ENCODE measurements at places on chromosomes 5 and 9. TPM values are rescaled to one million over a fixed set of nuclear protein-coding genes. Genes with fewer than 3 reads are reported as not detected.
A peak's percentile ranks its signal among the peaks of the same experiment; 100 is the strongest.

DNA sequence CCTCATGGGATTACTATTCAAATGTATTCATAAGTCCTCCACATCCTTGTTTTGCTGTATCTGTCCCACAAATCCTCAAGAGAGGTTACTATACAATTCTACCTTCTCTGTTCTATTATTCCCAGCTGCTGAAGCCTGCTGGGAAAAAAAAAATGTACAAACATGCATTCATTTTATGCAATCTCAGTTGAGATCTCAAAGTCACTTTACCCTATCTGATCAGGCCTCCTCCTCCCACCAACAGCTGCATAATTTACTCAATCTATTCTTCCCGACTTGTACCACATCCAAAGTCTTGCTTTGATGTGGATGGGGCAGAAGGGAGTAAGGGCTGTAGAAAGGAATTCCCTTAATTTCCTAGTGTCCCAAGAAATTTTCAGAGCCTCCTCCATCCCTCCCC, 28.6 kb downstream of the PSIP1 start:
- DNase-seq, result no peak
- no peak overlapping the region for H3K27ac ChIP-seq
- no peak overlapping the region for H3K4me3 ChIP-seq
- H3K27me3 ChIP-seq, result no peaks in the 10 kb centered on the region

GRCh38 chr5:95369782-95370181, 21.4 kb upstream of the FAM81B start:
- no peak overlapping the region for H3K4me3 ChIP-seq
- no peaks in the 10 kb centered on the region for H3K36me3 ChIP-seq
- H3K27ac ChIP-seq, result no peak overlapping the region
- no peak for DNase-seq

- no peak for DNase-seq
- H3K4me1 ChIP-seq, result peaks cover under 1% of the 10 kb centered on the region
- no peak overlapping the region for H3K27ac ChIP-seq
- no peaks in the 10 kb centered on the region for H3K27me3 ChIP-seq
Measured at GRCh38 chr9:14515571-14516198, 177.5 kb downstream of the ZDHHC21 start.

DNA sequence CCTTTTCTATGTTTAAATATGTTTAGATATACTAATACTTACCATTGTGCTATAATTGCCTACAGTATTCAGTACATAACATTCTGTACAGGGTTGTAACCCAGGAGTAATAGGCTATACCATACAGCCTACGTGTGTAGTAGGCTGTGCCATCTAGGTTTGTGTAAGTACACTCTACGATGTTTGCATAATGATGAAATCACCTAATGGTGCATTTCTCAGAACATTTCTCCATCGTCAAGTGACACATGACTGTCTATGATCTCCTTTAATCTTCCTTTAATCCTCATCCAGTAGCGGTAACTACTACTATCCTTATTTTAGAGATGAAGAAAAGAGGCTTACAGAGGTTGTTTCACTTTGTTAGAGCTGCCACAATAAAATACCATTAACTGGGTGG, 369.2 kb downstream of the PLK2 start:
- no peak overlapping the region for H3K4me3 ChIP-seq
- DNase-seq, result no peak
- H3K36me3 ChIP-seq, result no peaks in the 10 kb centered on the region
- no peaks in the 10 kb centered on the region for H3K27me3 ChIP-seq

GRCh38 chr9:116350213-116350612, 196.6 kb downstream of the PAPPA start:
- no peak for DNase-seq
- H3K36me3 ChIP-seq, result no peaks in the 10 kb centered on the region
- H3K4me3 ChIP-seq, result no peak overlapping the region

The GLRA1 gene
- total RNA-seq, result 0.21 TPM

- DNase-seq, result no peak
- no peak overlapping the region for H3K27ac ChIP-seq
- no peak overlapping the region for H3K4me3 ChIP-seq
- no peaks in the 10 kb centered on the region for H3K36me3 ChIP-seq
- peaks cover 7% of the 10 kb centered on the region for H3K27me3 ChIP-seq
Measured at GRCh38 chr9:102461156-102461819, 533.8 kb upstream of the CYLC2 start.

The ADAMTS2 gene
- 1.7 TPM for total RNA-seq

DNA sequence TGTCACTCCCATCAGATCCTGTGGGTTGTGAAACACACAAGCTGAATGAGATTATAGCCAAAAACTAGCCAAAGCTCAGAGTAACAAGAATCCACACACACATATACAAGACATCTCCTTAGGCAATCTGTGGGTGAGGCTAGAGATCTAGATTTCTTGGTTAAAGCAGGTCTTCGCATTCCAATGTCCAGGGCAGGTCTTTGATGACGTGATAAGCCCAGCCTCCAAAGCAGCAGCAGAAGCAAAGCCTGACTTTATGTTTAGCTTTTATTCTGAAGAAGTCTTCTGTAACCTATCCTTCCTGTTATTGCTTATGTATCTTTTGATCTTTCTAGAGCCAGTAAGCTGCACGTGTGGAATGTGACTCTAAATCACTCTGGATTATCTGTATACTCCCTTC, 199.1 kb upstream of the SLC30A5 start:
- DNase-seq, result no peak
- H3K27me3 ChIP-seq, result no peaks in the 10 kb centered on the region
- H3K4me3 ChIP-seq, result no peak overlapping the region
- peaks cover 11% of the 10 kb centered on the region for H3K4me1 ChIP-seq
- no peak overlapping the region for H3K27ac ChIP-seq

DNA sequence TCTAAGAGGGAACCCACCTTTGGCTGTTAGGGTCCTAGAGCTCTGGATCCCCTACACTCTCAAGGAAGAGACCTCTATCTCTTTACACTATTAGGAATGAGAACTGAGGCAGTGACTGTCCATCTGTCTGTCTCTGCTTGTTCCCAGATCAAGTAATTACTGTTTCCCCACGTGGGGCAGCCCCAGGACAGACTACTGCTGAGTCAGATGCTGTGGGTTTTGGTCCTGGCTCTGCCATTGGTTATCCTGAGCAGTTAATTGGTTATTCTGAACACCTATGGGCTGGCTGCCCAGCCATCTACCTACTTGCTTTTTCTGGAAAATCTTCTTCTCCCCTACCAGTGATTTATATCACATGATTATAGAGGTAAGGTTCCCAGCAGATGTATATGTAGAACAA, 33.3 kb downstream of the FBXO10 start:
- no peak for DNase-seq
- H3K27ac ChIP-seq, result no peak overlapping the region
- peaks cover 13% of the 10 kb centered on the region for H3K36me3 ChIP-seq
- no peak overlapping the region for H3K4me3 ChIP-seq
- no peaks in the 10 kb centered on the region for H3K27me3 ChIP-seq
- H3K4me1 ChIP-seq, result no peaks in the 10 kb centered on the region

GRCh38 chr9:95896580-95896979, 21.1 kb downstream of the ERCC6L2 start:
- H3K27me3 ChIP-seq, result no peaks in the 10 kb centered on the region
- H3K4me1 ChIP-seq, result no peaks in the 10 kb centered on the region
- DNase-seq, result no peak
- H3K27ac ChIP-seq, result no peak overlapping the region

DNA sequence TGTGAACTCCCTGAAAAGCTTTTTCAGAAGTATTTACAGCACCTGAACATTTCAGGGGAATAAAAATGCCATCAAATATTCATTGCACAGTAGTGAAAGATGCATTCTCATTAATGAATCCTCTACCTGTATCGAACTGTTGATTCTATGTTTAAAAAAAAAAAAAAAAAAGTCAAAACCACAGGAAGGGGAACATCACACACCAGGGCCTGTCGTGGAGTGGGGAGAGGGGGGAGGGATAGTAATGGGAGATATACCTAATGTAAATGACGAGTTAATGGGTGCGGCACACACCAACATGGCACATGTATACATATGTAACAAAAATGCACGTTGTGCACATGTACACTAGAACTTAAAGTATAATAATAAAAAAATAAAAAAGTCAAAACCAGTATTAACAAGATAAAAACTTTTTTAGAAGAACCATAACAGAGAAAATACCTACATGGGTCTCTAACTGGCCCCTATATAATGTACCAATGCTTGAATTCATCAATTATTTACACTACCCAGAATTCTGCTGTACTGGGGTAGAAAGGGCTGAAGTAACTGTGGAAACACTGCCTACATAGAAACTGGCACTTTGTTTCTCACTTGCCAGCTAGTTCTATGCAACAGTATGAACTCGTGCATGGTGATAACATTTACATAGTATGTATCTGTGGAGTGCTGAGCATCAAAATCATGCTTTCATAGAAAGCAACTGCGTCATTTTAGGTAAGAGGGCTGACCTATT, 48.9 kb downstream of the GNAQ start:
- no peak overlapping the region for H3K4me3 ChIP-seq
- peaks cover 50% of the 10 kb centered on the region for H3K4me1 ChIP-seq
- no peak for DNase-seq

DNA sequence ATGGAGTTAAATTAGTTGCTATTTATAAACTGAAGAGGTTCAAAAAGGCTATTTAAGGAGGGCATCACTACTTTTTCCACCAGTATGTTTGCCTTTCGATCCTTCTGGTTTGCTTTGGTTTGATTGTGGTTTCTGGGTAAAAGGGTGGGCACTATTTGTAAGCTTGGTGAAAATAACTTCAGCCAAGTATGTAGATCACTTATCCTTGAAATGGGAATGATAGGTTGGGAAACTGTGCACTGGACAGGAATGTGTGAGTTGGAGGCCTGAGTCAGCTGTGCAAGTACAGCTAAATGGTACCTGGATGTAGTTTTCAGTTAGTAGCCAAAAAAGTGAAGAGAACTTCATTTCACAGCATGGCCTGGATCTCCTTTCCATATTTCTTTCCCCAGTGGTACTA, 466.2 kb downstream of the ENC1 start:
- DNase-seq, result no peak
- no peak overlapping the region for H3K4me3 ChIP-seq
- H3K27me3 ChIP-seq, result no peaks in the 10 kb centered on the region

DNA sequence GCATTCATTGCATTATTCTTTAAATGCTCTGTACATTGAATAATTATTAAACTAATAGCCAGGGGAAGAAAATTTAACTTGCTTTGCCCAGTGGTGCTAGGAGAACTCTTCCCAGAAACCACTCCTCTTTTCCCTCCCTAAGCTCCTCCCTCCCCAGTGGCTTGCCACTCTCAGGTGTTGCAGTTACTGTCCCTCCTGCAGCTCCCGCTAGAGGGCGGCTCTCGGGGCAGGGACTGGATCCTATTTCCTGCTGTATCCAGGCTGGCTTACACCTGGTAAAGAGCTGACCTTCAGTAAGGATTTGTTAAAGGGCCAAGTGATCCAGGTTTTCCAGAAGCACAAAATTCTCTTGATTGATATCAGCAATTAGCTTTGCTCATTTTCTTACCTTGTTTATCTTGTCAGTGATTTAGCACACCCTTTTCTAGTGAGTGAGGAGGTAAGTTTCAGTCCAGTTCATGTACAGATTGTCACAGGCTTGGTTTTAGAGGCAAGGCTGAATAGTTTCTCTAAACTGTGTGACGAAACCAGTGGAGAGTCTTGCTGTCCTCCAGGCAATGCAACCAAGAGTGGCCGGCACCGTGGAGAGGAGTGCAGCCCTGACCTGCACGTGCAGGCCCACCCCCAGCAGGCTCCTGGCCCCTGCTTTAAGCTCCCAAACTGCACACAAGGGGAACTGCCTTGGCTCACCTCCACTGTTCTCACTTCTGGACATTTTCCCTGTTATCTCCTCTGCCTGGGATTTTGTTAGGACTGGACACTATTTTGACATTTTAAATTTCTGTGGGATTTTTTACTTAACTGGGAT, 423.8 kb downstream of the SPOCK1 start:
- H3K36me3 ChIP-seq, result no peaks in the 10 kb centered on the region
- peak; percentile 55 for DNase-seq
- peaks cover 12% of the 10 kb centered on the region for H3K27me3 ChIP-seq
- H3K27ac ChIP-seq, result no peak overlapping the region
- H3K4me3 ChIP-seq, result no peak overlapping the region

The ELOVL7 gene
- total RNA-seq, result 0.96 TPM

- peaks cover 6% of the 10 kb centered on the region for H3K27me3 ChIP-seq
- no peak overlapping the region for H3K27ac ChIP-seq
- no peaks in the 10 kb centered on the region for H3K36me3 ChIP-seq
- H3K4me1 ChIP-seq, result no peaks in the 10 kb centered on the region
Measured at GRCh38 chr9:117343427-117343826, 71.4 kb downstream of the ASTN2 start.

DNA sequence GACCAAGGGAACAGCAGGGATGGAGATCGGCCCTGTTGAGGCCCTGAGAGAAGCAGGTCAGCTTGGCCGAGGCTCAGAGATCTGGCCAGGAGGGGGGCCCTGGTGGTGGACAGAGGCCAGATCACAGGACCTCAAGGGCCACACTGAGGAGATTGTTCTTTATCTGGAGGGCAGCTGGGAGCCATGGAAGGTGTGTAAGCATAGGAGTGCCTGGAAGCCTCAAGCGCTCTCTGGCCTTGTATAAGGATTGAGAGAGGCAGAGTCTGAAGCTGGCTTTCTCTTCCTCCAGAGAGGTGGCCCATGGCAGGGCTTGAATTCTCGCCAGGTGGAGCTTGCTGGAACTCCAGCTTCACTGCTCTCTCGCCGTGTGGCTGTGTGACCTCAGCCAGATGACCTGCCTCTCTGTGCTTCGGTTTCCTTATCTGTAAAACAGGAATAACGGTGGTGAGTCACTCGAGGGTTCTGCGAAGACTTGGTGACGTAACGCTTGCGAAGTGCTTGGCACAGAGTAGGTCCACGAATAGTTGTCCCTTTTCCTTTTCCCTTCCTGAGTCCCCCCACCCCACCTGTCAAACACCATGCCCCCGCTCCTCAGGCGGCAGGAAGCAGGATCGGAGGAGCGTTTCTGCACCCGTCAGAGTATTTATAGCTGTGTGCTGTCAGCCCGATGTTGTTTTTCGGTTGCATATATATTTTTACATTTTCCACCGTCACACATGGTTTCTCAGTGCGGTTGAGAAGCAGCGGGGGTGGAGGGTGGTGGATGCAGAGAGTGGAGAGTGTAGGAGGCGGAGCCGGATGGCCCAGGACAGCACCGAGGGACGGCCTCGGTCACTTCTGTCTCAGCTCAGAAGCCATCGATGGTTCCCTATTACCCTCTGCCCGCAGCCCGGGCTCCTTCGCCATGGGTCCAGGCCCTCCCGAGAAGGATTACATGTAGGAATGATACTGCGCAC, 17.0 kb upstream of the CRB2 start:
- DNase-seq, result no peak
- no peak overlapping the region for H3K4me3 ChIP-seq
- H3K4me1 ChIP-seq, result peaks cover 36% of the 10 kb centered on the region

- DNase-seq, result no peak
- H3K36me3 ChIP-seq, result peaks cover 24% of the 10 kb centered on the region
- no peaks in the 10 kb centered on the region for H3K27me3 ChIP-seq
- peak overlapping the region; percentile 3 for H3K27ac ChIP-seq
- H3K4me1 ChIP-seq, result peaks cover 27% of the 10 kb centered on the region
Measured at GRCh38 chr5:36614657-36615308, 8.4 kb downstream of the SLC1A3 start.

GRCh38 chr5:16616536-16617273, at the start of gene RETREG1:
Gene RETREG1 (minus strand): TSS chr5:16616997. CDS start chr5:16616971, 26 bp downstream.
- peaks cover 20% of the 10 kb centered on the region for H3K27me3 ChIP-seq
- H3K36me3 ChIP-seq, result no peaks in the 10 kb centered on the region
- peak; percentile 39 for DNase-seq
- peak within 1 kb of the TSS; percentile 88 for H3K4me3 ChIP-seq
- no peak within 1 kb of the TSS for H3K27ac ChIP-seq
- H3K4me1 ChIP-seq, result peaks cover 8% of the 10 kb centered on the region

GRCh38 chr9:121684381-121685145, 33.1 kb downstream of the DAB2IP start:
- H3K4me1 ChIP-seq, result no peaks in the 10 kb centered on the region
- no peaks in the 10 kb centered on the region for H3K27me3 ChIP-seq
- no peak overlapping the region for H3K4me3 ChIP-seq

GRCh38 chr5:58057324-58057723, 402.6 kb downstream of the PLK2 start:
- H3K27me3 ChIP-seq, result no peaks in the 10 kb centered on the region
- no peak for DNase-seq
- H3K36me3 ChIP-seq, result peaks cover 3% of the 10 kb centered on the region
- H3K4me1 ChIP-seq, result no peaks in the 10 kb centered on the region
- no peak overlapping the region for H3K27ac ChIP-seq
